M059J (cell line): ENCODE measurements at places on chromosomes 7 and 10. TPM values are rescaled to one million over a fixed set of nuclear protein-coding genes. Genes with fewer than 3 reads are reported as not detected.

Gene GPER1
- total RNA-seq = 0.22 and 0.25 TPM in 2 replicates

Gene OR6B1
- total RNA-seq = not detected in 2 replicates

Gene GRB10
- total RNA-seq = 0.10 and 0.20 TPM in 2 replicates

Gene PDZD7
- 0.27 and 1.6 TPM in 2 replicates for total RNA-seq

Gene SOSTDC1
- not detected in 2 replicates for total RNA-seq

Gene MSMB
- total RNA-seq = not detected in 2 replicates

Gene BHLHA15
- total RNA-seq = not detected in 2 replicates

Gene ENKUR
- not detected in 2 replicates for total RNA-seq

Gene TEX36
- 0.10 TPM in 1 of 2 replicates, not detected in the other for total RNA-seq

Gene CYP2C19
- total RNA-seq = not detected in 2 replicates

Gene OR2A12
- total RNA-seq = not detected in 2 replicates

Gene SERPINE1
- total RNA-seq = 102 and 119 TPM in 2 replicates

Gene CH25H
- total RNA-seq = 3.2 and 5.1 TPM in 2 replicates

Gene CFAP70
- not detected in 2 replicates for total RNA-seq

- DNase-seq = no peak
These were observed 24.5 kb downstream of the PLXDC2 start for GRCh38 chr10:19840776-19841175.

DNA sequence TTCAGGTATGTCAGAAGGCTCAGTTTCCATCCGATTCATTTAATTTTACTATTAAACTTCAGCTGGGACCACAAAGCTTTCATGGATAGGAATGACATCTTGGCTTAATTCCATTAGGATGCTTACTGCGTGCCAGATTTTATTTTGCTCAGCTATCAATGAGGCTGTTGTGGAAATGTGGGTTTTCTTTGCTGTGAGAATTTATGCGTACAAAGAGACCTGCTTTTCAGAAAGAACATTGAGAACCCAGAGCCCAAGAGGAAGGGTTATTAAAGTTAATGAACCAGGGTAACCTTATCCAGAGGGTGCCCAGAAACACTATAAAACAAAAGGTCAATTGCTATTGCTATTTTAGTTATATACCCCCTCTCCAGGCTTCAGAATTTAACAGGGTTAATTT, 98.3 kb downstream of the MKLN1 start:
- no peak for DNase-seq

DNA sequence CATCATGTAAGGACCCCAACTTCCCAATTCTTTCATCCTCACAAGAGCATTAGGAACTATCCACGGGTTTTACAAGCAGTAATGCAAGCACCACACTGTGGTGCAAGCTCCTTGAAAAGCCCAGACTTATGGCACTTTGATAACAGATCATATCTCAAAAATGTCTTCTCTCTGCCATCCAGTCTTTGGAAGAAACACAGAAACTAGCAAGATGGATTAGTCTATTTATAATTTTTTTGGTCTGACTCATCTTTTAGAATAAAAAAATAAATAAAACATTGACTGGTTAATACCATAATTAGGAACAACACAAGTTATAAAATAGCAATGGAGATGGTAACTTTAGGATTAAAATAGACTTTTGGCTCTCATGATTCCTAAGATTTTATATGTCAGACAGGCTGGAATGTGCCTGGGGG, 49.0 kb upstream of the CALD1 start:
- DNase-seq = peak; percentile 82

- DNase-seq = peak; percentile 13
These were observed 286.9 kb upstream of the DKK1 start for GRCh38 chr10:52027055-52027705.

GRCh38 chr10:101297901-101298486, 56.0 kb upstream of the BTRC start:
- peak; percentile 48 for DNase-seq

GRCh38 chr10:71864911-71865361, 13.9 kb upstream of the PSAP start:
- peak; percentile 82 for DNase-seq

DNA sequence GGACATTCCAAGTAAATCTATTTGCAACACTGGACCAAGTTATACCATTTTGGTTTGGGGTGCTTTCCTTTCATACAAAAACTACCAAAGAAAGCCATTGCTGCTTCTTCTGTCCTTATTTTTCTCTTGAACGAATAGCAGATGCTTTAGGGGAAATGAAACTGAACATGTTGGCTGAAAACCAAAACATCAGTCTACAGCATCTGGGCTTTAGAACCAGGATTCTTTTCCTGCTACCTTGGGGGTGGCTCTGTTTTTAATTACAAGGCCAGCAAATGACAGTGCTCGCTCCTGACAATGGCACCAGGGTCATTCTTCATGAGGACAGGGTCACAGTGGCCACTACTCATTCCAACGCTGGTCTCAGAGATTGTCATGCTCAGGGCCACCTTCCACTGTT, 80.3 kb downstream of the WDR11 start:
- no peak for DNase-seq

GRCh38 chr10:112497347-112497950, 50.4 kb downstream of the VTI1A start:
- DNase-seq = no peak

DNA sequence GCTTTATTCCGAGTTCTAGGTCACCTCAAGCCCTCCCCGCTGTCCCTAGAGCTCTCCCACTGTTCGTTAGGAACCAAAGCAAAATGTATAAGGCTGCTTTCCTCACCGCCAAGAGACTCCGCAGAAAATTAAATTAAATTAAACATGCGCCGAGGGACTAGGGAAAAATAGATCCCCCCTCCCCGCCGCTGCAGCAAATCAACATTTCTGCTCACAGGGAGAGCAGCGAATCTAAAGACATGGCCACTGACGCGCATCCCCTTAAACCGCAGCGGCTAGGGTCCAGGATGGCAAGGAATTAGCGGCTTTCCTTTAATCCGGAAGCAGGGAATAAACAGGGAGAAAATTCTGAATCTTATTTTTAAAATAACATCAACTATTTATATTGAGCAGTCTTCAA, 7.6 kb downstream of the SP8 start:
- no peak for DNase-seq

- DNase-seq = peak; percentile 20
These were observed 72.2 kb downstream of the DAGLB start for GRCh38 chr7:6375348-6376101.

DNA sequence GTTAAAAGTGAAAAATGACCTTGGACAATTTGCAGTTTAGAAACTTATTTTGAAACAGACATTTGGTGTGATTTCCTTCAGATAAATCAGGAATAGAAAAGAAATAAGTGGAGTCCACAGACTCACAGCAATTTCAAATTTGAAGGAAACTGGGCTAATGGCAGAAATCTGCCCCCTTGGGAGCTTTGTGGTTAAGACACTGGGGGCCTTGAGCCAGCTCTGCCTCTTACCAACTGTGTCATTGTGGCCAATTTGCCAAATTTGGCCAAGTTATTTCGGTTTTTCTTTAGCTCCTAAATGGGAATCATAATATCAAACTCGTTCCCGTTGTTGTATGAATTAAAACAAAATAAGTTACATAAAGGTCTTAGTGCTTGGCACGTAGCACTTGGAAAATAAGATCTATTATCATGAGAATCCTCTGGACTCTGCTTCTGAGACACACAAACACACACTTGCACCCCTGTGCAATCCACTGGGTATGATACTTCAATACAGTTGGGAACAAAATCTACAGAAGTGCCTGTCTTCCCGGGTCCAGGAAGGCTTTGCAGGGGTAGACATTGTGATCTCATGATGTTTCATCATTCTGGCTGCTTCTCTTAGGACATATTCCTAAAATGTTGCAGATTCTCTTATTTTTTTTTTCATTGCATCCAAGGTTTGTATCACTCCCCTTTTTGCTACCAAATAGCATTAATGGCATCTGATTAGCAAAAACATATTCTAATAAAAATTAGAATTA, 4.9 kb downstream of the ARMC3 start:
- DNase-seq = peak; percentile 11

GRCh38 chr7:34137176-34137575, 231.8 kb downstream of the BMPER start:
- no peak for DNase-seq

DNA sequence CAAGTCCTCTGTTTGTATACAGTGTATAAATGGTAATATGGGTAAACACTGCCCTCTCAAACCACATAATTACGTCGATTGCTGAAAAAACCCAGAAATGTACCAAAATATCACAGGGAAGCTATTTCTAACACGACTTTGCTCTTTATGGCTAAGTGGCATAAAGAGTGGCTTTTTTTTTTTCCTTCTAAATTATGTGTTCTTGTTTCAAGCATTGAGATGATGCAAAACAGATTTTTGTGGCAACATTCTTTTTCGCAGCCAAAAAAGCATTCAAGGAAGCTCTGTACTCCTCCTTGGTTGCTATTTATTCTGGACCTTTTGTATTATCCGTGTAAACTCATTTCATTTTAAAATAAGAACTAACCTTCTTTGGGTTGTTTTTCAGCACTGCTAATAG, 138.9 kb downstream of the VTI1A start:
- DNase-seq = no peak

DNA sequence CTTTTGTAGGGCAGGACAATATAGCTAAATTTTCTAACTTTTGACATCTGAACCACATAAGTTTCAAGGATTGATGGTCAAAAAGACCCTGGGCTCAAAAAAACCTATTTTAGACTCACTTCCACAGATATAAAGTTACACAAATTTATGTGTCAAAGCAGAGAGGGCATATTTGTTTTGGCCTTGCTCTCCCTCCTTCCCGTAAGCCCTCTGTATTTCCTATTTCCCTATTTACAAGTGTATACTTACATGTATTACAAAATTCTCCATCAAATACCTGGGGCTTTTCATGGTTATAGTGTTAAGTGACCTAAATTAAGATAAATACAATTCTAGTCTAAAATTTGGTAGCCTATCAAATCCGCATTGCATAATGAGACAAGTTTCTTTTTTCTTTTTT, 2.6 kb downstream of the KDM7A start:
- DNase-seq = no peak

DNA sequence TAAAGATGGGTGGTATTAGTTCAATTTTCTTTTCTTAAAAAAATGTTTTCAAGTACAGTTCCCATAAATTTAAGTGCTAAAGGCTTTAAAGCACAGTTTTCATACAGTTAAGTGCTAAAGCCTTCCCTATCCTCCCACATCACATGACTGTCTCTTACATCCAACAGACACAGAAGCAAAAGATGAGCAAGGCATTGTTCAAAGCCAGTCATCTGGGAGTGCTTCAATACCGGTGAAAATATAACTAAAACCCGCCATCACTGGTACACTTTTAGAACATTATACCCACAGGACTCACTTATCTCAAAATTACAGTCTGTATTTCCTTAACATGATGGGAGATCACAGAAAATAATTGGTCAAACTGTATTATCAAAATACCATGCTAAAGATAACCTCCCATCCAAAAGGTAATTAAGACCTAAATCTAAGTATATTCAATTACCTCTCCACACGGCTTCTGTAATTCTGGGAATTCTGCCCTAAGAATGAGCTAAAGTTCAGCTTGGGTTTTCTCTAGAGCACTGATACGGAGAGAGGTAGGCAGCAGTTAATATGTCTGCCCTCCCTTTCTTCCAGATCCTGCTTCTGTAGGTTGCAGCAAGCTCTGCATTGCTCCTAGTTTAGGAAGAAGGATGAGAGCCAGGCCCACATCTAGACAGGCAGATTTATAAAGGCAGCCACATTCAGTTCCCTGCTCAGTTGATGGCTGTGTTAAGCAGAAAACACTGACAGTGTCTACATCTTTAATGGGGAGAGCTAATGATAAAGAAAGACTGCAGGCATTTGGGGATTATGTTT, 474.8 kb upstream of the PFKP start:
- no peak for DNase-seq

GRCh38 chr7:44729949-44730590, 18.6 kb upstream of the ZMIZ2 start:
- DNase-seq = peak; percentile 27

DNA sequence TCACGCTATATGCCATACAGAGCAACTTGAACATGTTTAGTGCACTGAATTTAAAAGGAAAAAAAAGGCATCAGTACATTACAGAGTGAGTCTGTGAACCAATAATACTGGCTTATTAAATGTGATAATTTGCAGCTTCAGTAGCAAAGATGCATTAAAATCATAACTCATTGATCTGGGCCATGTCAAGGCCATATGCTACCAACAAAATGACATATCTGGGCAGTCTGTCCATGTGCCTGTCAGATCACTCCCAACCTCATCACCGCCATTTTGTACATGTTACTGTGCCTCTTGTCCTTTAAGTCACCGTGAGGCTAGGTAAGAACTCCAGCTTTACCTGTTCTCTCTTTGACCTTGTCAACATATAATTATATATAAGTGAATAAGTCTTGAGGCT, 307.4 kb upstream of the LRGUK start:
- DNase-seq = no peak

GRCh38 chr10:132095403-132096113, 29.8 kb downstream of the JAKMIP3 start:
- no peak for DNase-seq

DNA sequence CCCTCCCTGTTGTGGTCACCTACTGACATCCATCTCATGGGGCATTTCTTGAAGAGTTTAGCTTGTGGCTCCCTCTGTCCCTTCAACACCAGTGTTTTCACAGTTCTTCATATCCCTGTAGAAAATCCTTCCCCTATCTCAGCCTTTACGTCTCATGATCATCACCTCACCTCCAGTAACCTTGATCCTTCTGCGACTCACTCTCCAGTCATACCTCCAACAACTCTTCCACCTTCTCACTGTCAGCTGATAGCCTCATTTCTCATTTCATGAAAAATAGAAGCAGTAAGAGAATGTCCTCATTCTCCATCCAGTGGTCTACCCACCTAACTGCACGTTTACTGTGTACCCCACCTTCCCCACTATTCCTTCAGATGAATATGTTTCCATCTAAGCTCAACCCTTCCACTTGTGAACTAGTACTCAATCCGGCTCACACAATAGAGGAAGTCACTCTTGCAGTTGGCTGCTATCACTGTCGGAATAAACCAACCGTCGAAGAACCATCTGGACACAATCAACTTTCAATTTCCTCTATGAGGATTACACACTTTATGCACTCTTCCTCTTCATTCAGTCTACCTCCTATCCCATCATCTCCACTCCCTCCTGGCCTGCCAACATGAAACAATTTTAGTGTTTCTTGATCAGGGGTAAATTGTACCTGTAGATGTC, 256.0 kb downstream of the AHR start:
- DNase-seq = no peak

DNA sequence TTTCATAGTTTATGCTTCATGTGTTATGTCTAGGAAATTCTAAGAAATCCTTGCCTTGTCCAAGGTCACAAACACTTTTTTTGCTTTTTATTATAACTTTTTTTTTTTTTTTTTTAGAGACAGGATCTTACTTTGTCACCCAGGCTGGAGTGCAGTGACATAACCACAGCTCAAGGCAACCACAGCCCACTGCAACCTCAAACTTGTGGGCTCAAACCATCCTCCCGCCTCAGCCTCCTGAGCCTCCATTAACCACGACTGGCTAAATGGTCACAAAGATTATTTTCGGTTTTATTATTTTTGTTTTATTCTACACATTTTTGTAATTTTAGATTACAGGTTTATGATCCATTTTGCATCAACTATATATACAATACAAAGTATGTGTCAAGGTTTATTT, 7.1 kb upstream of the FAM204A start:
- no peak for DNase-seq
